ENCODE measurements at places on chromosomes 12 and 14.

DNA sequence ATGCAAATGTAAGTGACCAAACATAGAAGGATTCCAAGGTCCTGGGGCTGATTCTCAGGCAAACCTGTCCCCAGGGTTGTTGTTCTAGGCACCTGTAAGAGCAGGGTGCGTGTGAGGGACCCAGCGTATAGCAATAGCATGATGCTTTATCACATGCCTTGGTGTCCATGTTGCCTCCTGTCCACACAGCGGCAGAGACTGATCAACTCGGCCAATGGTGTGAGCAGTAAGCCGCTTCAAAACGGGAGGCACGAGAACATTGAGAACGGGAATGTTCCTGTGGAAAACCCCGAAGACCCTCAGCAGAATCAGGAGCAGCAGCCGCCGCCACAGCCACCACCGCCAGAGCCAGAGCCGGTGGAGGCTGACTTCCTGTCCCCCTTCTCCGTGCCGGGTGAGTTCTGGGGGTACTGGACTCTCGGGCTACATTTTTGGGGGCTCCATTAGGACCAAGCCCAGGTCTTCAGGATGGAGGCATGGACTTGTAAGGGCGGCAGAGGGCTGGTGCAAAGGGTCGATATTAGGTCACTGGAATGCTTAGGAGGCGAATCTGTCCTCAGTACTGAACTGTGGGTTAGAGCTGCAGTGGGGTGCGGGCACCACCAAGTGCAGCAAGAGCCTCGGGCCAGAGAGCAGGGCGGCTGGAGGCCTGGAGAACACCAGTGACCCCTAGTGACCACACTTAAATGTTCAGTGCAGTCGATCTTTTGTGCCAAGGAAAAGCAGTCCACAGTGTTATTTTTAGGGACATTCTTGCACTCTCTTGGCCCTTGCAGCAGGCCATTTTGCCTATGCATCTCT lies 57.2 kb upstream of the RIN3 start:
- peak; percentile 71 for DNase-seq

- DNase-seq = no peak
These were observed 289.8 kb upstream of the PWP1 start for GRCh38 chr12:107395817-107396216.

DNA sequence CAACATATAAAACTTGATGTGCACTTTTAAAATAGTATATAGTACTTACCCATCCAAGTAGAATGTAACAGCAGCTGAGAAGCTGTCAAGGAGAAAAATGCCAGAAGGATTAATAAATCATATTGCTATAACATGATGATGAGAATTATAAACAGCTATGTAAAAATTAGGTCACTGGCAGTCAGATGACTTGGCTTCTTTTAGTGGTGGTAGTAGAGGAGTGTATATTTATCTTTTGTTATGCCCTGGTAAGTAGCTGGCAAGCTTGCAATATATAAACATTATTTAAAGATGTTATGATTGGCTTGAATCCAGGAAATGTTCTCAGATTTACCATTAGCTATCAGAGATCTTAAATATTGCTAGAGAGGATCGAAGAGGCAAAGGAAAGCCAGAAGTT lies 471.0 kb upstream of the MGAT4C start:
- peak; percentile 3 for DNase-seq

- DNase-seq = no peak
These were observed 95.1 kb upstream of the COCH start for GRCh38 chr14:30779210-30779609.

GRCh38 chr12:5478081-5478706 lies 46.3 kb downstream of the NTF3 start:
- no peak for DNase-seq

- DNase-seq = peak; percentile 9
These were observed 210.6 kb downstream of the PHLDA1 start for GRCh38 chr12:75820848-75821578.

- no peak for DNase-seq
These were observed 3.7 kb downstream of the ZFP36L1 start for GRCh38 chr14:68788996-68789820.

GRCh38 chr14:100902295-100903133 lies 1.0 kb downstream of the RTL1 start:
- DNase-seq = no peak

- no peak for DNase-seq
These were observed 8.0 kb upstream of the ANKRD9 start for GRCh38 chr14:102517392-102518062.

DNA sequence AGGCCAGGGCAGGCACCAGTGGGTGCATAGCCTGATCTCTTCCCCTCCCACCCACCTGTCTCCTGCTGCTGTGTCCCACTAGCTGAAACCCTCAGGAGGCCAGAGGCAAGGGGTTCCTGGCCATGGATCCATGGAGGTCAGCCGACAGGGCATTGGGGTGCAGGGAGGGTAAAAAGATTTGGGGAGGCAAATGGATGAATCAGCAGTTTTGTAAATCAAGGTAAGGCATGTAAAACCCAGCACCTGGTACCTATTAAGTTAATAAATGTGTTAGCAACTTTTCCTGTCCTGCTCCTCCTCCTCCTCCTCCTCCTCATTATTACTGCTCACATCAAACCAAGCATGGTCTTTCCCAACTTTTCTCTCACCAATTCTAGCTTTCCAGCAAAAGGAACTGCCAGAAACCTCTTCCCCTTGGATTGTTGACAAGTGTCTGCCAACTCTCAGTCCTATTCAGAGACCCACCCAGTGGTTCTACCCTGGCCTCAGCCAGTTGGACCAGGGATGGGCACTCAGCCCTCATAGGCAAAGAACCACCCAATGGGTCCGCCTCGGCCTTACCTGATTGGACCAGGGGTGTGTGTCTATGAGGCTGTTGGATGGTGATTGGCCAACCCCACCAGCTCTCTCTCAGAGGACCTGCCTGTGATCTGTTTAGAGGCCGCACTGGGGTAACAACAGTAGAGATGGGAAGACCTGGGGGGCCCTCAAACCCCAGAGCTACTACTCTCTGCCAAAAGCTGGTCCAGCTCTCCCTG lies 155.7 kb upstream of the GSC start:
- DNase-seq = no peak

DNA sequence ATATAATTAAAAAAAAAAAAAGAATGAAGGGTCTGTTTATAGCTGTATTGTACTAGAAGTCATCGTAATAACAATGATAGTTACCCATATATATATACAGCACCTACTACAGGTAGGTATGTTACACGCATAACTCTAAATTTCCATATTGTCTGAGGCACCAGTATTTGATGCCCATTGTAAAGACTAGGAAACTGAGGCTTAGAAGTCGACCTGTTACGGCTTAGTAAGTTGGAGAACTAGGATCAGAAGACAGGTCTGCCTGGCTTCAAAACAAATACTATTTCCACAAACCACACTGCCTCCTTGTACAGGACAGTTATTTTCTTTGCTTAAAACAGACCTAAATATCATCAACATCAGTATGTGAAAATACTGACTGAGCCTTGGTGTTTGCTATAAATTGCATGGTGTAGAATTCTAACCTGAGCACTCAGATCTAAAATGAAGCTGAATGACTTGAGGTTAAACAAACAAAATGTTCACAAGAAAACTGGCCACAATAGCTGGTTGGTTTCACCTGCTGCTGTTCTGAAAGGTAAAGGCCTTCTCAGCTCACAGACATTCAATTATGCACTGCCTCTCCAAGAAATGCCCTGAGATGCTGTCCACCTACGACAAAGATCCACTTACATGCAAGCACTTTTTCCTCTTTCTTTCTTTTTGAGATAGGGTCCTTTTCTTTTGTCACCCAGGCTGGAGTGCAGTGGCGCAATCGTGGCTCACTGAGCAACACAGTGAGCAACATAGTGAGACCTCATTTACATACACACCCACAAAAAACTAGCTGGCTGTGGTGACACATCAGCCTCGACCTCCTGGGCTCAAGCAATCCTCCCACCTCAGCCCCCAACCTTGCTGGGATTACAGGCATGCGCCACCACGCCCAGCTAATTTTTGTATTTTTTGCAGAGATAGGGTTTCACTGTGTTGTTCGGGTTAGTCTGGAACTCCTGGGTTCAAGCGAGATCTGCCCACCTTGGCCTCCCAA lies 35.7 kb downstream of the SSH1 start:
- no peak for DNase-seq

GRCh38 chr14:90393966-90394365 lies 2.9 kb upstream of the CALM1 start:
- DNase-seq = no peak

GRCh38 chr12:111442301-111443045 lies 36.8 kb downstream of the SH2B3 start:
- no peak for DNase-seq

DNA sequence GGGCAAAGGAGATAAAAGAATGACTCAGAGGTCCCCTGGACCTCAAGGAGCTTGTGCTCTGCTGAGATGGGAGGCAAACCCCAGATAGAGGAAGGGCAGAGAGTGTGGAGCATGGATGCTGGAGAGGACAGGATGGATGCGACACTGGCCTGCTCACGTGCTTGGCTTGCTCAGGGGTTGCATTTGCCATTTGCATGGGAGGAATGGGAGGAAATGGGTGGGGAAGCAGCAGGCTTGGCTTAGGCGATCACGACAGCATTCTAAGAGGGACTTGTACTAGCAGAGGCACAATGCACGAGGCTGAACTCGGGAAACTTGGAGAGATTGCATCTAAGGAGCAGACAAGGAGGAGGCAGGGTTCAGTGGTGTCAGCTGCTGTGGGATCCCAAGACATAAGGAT lies 19.8 kb downstream of the CD9 start:
- no peak for DNase-seq

DNA sequence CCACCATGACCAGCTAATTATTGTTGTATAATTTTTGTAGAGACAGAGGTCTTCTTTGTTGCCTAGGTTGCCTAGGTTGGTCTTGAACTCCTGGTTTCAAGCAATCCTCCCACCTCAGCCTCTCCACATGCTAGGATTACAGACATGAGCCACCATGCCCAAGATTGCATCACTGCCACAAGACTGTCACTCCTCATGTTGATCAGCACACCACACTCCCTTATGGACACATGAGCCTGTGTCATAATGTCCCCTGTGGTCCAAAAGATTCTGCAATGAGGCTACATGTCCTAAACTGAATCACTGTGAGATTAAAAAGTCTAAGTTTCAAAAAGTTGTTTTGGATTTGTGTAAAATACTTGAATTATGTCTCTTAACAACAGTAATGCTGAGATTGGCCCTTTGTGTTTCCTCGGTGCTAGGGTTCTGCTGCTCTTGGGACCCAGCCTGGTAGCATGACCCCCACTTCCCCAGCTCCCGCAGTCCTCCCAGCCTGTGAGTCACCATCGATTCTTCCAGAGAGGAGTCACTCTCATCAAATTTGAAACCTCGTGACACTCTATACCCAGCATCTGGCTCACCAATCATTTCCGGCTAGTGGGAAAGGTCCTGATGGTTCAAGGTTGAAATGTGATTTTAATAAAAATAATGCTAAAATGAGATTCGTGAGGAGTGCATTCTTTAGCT lies 890.9 kb downstream of the VRK1 start:
- no peak for DNase-seq

DNA sequence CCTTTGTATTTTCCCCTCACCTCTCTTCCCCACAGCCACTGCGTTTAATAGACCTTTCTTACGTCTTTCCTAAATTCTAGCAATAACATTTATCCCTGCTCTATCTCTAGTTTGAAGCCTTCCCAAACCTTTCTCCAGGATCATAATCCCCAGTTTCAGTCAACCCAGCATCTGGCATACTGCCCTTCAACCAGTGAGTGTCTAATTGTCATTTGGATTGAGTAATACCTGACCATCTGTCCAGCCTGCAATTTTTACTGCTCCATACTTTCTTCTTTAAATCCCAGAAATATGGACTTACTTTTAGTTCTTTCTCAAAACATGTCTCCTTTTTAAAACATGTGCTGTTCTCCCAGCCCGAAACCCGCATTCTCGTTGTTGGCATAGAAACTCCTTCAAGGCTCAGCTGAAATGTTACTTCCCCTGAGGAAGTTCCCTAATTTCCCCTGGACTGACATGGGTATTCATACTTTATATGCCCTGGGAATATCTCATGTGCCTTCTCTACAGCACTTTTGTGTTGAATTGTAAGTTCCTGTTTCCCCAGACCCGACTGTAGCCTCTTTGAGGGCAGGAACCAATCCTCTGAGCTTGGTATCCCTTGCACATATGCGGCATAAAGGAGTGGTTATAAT lies 65.1 kb upstream of the ETV6 start:
- DNase-seq = no peak

DNA sequence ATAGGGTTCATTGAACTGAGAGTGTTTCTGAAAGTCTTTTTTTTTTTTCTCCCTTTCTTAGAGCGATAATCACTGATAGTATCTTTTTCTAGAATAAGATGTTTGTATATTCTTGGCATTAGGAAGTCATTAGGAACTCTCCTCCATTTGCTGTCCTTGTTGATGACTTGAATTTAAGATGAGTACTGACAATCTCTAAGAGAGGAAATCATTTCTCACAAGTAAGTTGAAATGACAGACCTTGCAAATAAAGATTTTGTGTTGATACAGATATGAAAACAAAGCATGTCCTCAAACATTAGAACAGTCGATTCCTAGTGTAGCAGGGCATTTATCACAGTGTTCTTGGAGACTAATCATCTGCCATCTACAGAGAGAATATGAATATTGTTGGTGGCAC lies 458.4 kb upstream of the SYT1 start:
- no peak for DNase-seq

- no peak for DNase-seq
These were observed 4.0 kb downstream of the GLT1D1 start for GRCh38 chr12:128857133-128857763.

DNA sequence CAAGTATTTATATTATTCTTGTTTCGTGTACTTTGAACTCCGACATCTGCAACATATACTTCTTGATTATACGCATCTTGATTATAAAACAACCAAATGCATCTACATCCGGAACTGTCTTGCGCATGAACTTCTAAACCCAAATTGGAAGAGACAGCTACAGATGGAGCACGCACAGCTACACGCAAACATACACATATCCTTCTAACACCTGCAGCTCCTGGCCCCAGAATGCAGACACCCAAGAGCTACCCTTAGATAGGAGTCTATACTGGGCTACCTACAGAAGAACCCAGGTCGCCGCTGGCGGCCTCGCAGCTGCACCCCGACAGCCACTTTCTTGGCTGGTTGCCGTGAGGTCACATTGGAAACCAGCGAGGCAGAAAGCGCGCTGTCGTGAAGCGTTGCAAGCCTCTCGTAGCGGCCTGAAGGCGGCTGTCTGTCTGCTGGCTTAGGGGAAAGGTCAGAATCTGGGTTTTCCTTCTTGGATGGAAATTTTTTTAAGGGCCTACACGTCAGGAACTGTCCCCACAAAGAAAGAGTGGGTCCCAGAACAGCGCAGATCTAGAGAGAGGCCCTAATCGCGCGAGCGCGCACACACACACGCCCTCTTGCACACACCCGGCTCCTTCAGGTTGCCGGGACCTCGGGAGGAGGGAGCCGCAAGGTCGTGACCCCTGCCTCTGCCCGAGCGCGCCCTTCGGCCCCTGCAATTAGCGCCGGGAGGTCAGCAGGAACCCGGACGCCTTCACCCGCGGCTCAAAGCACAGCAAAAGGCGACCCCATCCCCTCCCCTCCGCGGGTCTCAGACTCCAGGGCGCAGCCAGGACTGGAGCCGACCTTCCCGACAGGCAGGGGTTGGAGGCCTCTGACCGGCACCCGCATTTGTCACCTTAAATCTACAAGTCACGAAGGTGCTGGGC lies 17.0 kb downstream of the TBX3 start:
- DNase-seq = no peak

- DNase-seq = no peak
These were observed 94.1 kb upstream of the TMPO start for GRCh38 chr12:98421316-98421715.

GRCh38 chr14:94015223-94015622 lies 10.9 kb upstream of the OTUB2 start:
- no peak for DNase-seq

Data from H54 (cell line).